Thyroid gland (tissue), 4 donors: ENCODE measurements at places on chromosomes 13 and 19.
A peak's percentile ranks its signal among the peaks of the same experiment; 100 is the strongest.

DNA sequence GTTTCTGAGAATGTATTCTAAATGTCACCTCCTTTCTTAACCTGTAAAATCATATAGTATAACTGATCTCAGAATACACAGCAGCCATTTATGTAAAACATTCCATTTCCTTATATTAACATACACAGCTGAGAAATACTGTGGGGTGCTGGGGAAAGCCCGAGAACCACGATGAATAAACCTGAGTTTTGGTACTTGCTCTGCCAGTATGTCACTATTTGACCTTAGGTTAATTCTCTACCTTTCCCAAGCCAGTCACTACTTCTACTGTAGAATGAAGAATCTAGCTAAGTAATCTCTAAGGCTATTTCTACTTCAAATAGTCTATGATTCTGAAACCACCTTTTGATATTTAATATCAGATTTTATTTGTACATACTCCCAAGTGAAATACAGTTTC lies 173.7 kb downstream of the TBC1D4 start:
- DNase-seq, result no peak

DNA sequence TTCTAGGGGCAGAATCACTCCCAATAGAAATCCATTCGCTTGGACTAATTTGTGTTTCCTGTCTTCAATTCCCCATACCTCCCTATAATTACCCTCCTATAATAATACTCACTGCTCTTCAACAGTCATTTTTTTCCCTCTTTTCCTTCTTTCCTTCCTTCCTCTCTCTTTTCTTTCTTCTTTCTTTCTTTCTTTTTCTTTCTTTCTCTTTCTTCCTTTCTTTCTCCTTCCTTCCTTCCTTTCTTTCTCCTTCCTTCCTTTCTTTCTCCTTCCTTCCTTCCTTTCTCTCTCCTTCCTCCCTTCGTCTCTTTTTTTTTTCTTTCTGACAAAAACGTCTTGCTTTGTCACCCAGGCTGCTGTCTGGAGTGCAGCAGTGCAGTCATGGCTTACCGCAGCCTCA lies 8.0 kb downstream of the KLK5 start:
- DNase-seq, result no peak

- no peak for DNase-seq
Measured at GRCh38 chr13:76685938-76686337, 200.3 kb downstream of the KCTD12 start.

GRCh38 chr13:103275081-103275480 lies 208.9 kb upstream of the SLC10A2 start:
- DNase-seq, result no peak

DNA sequence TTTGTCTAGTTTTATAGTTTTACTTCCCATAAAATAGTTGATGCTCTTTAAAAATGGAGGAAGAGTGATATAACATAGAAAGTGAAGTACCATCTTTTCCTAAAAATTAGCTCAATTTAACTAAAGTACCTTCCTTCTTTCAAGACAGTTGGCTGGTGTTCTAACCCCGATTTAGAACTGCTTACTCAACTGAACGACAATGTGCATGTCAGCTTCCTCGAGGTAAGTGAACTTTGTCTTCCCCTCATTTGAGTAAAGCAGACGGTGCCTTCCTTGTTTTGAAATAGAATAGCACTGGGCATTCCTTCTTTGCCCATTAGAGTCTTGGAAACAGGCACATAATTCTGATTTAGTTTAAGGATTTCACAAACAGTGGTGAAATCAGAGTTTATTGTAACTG lies 1519.2 kb downstream of the EFNB2 start:
- DNase-seq, result no peak

GRCh38 chr13:25494698-25495411 lies 123.1 kb downstream of the ATP8A2 start:
- no peak for DNase-seq

DNA sequence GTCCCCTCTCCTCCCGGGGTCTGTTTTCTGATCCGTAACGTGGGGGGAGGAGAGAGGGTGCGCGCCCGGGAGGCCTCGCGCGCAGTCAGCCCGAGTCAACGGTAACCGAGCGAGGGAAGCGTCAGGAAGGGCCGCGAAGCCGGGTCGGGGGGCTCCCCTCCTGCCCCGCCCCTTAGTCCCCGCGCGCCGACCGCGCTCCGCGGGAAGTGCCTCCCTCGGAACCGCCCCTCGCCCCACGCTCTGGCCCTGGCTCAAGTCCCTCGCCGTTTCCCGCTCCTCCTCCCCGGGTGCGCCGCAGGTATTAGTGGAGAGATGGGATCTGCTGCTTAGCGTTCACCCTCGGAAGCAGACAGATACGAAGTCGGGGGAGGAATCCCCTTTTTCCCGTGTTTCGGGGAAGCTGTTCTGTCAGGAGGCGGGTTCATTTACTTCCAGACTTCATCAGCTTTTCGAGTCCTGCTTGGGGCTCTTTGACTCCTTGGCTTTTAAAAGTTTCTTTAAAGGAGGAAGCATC lies 770 bp downstream of the HNRNPM start:
- DNase-seq, result peak; percentile 72

- DNase-seq, result no peak
Measured at GRCh38 chr19:17240826-17241399, 4.8 kb downstream of the NR2F6 start.

- DNase-seq, result no peak
Measured at GRCh38 chr13:58302349-58302748, 670.8 kb downstream of the PCDH17 start.

GRCh38 chr19:20470345-20471135 lies 95.0 kb downstream of the ZNF737 start:
- peak; percentile 57 for DNase-seq
